Esophagus muscularis mucosa (tissue), 4 donors: ENCODE measurements at places on chromosomes 16 and 17. TPM values are rescaled to one million over a fixed set of nuclear protein-coding genes. Genes with fewer than 3 reads are reported as not detected.

The STRADA gene
- 20.5 TPM for total RNA-seq

The TXNL4B gene
- 6.5 TPM for total RNA-seq

The BAHCC1 gene
- total RNA-seq, result 15.9 TPM

DNA sequence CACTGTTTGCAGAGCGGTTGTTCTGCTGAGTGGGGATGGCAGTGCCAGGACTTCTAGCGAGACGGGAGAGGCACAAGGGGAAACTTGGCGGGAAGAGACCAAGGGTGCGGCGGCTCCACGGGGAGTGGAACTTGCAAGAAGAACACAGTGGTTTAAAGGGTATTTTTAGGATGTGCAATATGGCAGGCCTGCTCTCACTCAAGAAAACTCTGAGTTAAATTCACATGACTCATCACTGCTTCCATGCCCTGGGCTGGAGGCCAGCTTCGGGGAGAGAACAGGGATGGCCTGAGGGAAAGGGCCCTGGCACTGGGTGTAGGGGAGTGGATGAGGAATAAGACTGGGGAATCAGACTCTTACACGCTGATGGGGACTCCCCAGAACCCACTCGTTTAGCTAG is 13.3 kb upstream of the CD300LD start:
- DNase-seq, result no peak

DNA sequence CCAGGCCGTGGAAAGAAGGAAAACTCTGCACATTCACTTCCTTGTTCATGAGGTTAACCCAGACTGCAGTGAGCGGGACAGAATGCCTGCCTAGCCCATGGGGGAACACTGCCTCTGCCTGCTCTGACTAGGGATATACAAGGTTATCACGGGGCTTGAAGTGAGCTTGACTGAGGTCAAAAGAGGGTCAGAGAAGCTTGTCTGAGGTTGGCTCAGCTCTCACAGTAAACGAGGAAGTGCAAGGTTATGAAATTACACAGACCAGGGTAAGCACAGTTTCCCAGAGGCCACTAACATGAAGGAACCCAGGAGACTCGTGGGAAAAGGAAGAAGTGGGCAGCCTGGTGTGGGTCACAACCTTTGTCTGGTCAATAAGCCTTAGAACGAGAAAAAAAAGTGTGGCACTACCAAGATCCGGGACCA is 28.7 kb downstream of the HIC1 start:
- DNase-seq, result no peak
